ENCODE measurements at places on chromosomes 1 and 21.

DNA sequence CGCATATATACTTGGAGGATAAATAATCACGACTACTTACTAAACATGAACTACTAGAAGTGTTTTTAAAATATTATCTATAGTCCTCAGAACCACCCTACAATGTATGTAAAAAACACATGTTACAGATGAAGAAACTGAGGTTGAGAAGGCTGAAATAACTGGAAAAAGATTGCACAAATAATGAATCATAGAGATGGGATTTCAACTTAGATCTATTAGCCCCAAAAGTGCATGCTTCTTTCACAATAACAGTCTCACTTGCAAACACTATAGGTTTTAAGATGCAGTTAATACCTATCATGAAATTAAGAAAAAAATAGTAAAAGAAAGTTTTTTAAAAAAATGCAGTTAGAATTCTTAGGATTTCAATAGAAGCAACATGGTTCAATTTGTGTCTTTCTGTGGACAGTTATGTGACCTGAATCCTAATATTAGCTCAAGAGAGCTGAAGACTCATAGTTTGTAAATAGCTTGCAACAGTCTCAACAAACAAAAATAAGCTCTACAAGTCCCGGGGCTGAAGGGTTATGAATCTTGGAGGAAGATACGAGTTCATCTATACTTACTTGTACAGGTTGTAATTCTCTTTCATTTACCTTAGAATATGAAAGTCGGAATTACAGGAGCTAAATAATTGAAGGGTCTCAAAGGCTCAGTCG is 58.6 kb upstream of the NTPCR start:
- peaks cover 4% of the 10 kb centered on the region for H3K36me3 ChIP-seq
- H3K4me3 ChIP-seq, result no peak overlapping the region
- DNase-seq, result no peak
- H3K27me3 ChIP-seq, result peaks cover 32% of the 10 kb centered on the region
- H3K4me1 ChIP-seq, result no peaks in the 10 kb centered on the region

DNA sequence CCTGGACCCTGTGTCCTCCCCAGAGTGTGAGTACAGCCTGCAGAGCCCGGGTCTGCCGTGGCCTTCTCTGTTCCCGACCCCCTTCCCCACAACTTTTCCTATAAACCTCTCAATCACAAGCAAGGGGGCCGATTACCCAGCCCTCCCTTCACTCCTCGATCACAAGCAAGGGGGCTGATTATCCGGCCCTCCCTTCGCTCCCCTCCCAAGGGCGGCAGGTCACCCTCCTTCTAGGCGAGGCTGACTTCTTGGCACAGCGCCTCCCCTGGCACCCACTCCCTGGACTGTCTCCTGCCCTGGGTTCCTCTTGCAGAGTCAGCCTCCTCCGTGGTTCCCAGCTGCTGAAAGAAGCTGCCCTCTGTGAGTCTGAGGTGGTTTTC is 12.3 kb upstream of the LDLRAP1 start:
- no peaks in the 10 kb centered on the region for H3K36me3 ChIP-seq
- no peak overlapping the region for H3K27ac ChIP-seq
- no peaks in the 10 kb centered on the region for H3K27me3 ChIP-seq
- no peak for DNase-seq
- no peak overlapping the region for H3K4me3 ChIP-seq

GRCh38 chr1:192401825-192402224 is 85.0 kb downstream of the RGS21 start:
- no peaks in the 10 kb centered on the region for H3K4me1 ChIP-seq
- H3K36me3 ChIP-seq, result no peaks in the 10 kb centered on the region
- no peak overlapping the region for H3K4me3 ChIP-seq
- DNase-seq, result no peak
- no peaks in the 10 kb centered on the region for H3K27me3 ChIP-seq
- H3K27ac ChIP-seq, result no peak overlapping the region

DNA sequence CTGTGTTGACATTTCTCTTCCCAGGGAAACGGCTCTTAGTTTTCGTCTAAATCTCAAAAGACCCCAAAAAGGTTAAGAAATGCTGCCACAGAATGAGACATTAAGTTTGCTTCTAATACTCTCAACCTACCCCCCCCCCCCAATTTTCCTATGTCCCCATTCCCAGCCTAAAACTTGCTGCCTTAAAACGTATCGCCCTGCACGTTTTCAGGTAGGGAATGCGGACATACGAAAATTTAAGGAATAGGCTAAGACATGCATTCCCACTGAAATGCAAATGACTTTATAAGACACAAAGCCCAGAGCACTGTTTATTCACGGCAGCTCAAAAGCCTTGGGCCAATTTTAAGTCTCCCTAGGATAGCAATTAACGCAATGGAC is 45.4 kb downstream of the GFI1 start:
- no peak for DNase-seq
- H3K27me3 ChIP-seq, result no peaks in the 10 kb centered on the region
- no peak overlapping the region for H3K27ac ChIP-seq
- peaks cover 2% of the 10 kb centered on the region for H3K36me3 ChIP-seq
- H3K4me3 ChIP-seq, result no peak overlapping the region

GRCh38 chr1:62263006-62263813 is 56.0 kb downstream of the KANK4 start:
- H3K27me3 ChIP-seq, result peaks cover 30% of the 10 kb centered on the region
- no peaks in the 10 kb centered on the region for H3K4me1 ChIP-seq
- no peaks in the 10 kb centered on the region for H3K36me3 ChIP-seq
- no peak overlapping the region for H3K4me3 ChIP-seq
- DNase-seq, result no peak
- no peak overlapping the region for H3K27ac ChIP-seq

DNA sequence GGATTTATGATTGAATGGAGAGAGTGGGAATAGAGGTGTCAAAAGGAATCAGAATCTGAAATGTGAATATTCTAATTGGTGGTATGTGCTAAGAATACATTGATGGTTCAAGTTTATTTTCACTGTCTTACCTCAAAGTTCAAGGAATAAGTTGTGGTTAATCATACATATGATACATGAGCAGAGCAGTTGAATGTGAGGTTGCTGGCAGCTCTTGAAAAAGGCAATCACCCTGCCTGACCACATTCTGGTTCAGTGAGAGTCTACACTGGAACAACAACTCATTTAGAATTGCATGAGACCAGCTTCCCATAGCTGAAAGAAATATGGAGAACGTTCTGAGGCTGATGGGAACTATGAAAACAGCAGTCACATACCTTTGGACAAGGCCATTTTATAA is 68.3 kb upstream of the ARHGAP29 start:
- no peaks in the 10 kb centered on the region for H3K36me3 ChIP-seq
- no peaks in the 10 kb centered on the region for H3K4me1 ChIP-seq
- no peak for DNase-seq
- no peak overlapping the region for H3K27ac ChIP-seq
- peaks cover 30% of the 10 kb centered on the region for H3K27me3 ChIP-seq

DNA sequence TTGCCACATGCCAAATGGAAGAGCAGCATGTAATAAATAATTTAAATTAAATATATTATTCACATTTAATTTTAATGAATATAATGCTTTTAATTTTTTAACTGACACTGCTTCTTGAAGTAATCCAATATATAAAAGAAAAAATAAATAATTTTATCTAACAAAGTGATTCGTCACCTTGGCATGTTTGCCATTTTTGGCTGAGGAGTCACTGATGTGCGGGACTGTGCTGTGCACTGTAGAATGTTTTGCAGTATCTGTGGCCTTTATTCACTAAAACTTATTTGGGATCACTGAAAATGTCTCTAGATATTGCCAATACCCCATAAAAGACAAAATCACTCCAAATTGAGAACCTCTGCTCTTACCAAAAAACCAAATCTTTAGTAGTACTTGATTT is 807.8 kb downstream of the BRINP3 start:
- no peak overlapping the region for H3K4me3 ChIP-seq
- H3K27ac ChIP-seq, result no peak overlapping the region
- DNase-seq, result no peak
- H3K36me3 ChIP-seq, result no peaks in the 10 kb centered on the region
- H3K27me3 ChIP-seq, result no peaks in the 10 kb centered on the region
- H3K4me1 ChIP-seq, result no peaks in the 10 kb centered on the region

GRCh38 chr1:157137046-157137407 is 1.2 kb downstream of the ETV3 start:
- H3K4me3 ChIP-seq, result peak overlapping the region; percentile 98
- H3K27ac ChIP-seq, result peak overlapping the region; percentile 98
- no peaks in the 10 kb centered on the region for H3K27me3 ChIP-seq
- DNase-seq, result no peak

DNA sequence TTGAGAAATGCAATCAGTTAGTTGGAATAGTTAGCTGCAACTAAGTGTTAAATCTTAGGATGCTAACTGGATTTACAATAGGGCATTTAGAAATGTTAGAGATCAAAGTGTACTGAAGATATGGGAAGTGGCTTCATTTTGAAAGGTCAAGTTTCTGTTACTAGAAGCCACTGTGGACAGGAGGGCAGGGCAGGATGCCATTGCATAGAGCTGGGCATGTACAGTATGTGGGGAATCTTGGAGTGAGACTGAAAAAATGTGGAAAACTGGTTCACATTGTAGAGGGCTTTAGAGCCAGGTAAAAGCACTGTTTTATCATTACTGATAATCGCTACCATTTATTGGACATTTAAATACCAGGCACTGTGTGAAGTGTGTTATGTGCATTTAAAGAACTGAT is 31.0 kb downstream of the ARID1A start:
- no peak for DNase-seq
- peak overlapping the region; percentile 75 for H3K27ac ChIP-seq

GRCh38 chr1:13820055-13820454 is 120.1 kb downstream of the PRDM2 start:
- H3K27ac ChIP-seq, result no peak overlapping the region
- no peak overlapping the region for H3K4me3 ChIP-seq
- no peaks in the 10 kb centered on the region for H3K4me1 ChIP-seq
- no peak for DNase-seq
- H3K36me3 ChIP-seq, result peaks cover 16% of the 10 kb centered on the region

DNA sequence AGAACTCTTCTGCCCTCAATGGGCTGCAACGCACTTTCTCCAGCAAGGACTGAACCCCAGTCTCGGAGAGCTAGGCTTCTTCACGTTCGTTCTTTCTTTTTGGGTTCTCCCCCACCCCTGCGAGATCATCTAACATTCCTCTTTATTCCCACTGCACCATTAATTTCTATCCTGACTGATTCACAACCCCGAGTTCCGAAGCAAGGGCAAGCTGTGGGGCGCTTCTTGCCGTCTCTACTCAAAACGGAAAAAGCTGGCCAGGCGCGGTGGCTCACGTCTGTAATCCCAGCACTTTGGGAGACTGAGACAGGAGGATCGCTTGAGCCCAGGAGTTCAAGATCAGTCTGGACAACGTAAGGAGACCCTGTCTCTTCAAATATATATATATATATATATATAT is 37.4 kb upstream of the BTG2 start:
- H3K27ac ChIP-seq, result peak overlapping the region; percentile 73
- H3K36me3 ChIP-seq, result no peaks in the 10 kb centered on the region
- peak overlapping the region; percentile 84 for H3K4me3 ChIP-seq
- DNase-seq, result no peak

DNA sequence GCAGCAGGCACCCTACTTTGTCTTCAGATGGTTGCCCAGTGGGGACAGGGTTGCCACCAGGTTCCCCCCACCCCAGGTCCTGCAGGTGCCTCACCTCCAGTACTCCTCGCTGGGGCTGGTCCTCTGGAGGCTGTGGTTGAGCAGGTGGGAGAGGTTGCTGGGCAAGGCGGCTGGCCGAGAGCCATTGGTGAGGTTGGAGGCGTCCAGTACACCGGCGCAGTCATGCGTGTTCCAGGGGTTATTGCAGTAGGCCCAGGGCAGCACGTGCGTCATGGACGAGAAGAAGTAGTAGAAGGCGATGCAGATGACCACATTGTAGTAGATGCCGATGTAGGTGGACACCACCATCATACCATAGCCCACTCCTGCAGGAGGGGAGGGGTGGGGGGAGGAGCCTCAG is 16.9 kb downstream of the CCDC24 start:
- no peak for DNase-seq
- no peaks in the 10 kb centered on the region for H3K4me1 ChIP-seq
- no peaks in the 10 kb centered on the region for H3K27me3 ChIP-seq
- H3K36me3 ChIP-seq, result no peaks in the 10 kb centered on the region

DNA sequence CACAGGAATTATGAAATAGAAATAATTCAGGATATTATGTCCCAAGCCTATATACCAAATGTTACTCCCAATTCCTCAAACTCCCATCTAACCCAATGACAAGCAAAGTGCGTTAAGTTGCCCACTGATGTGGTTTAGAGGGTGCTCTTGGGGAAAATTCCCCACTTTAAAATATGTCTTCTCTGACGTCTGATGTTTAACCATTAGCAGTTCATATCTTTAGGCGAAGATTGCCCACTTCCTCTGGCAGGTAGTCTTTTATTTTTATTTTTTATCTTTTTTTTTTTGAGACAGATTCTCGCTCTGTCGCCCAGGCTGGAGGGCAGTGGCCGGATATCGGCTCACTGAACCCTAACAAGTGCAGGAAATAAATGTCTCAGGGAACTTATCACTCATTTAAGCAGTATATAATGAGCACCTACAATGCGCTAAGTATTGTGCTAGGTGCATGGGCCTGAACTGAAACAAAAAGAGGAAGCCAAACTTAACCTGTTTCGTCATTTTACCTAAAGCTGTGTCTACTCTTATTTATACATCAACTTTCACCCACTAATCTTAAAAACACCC is 1.3 kb upstream of the LYST start:
- no peak overlapping the region for H3K27ac ChIP-seq
- peaks cover 58% of the 10 kb centered on the region for H3K4me1 ChIP-seq
- no peaks in the 10 kb centered on the region for H3K27me3 ChIP-seq
- peaks cover 54% of the 10 kb centered on the region for H3K36me3 ChIP-seq
- DNase-seq, result peak; percentile 49

DNA sequence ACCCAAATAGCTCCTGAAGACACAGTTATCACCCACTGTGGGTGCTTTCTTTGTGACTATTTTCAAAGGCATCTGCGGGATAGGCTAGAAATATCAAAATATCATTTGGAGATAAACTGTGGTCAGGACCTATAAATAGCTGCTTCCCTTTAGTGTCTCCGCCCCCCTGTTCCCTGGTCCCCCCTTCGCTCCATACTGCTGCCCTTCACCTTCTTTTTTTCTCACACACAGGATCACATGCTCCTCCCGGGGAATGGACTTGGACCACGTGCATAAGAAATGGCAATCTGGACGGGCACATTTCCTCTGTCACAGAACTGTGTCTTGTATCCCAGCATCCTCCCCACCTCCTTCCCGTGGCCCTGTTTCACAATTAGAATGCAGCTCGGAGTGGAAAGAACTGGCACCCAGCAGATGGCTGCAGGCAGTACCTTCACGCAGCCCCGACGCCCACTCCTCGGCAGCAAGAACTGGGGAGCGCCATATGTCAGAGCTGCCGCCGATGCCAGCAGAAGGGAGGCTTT is 68.8 kb upstream of the SSX2IP start:
- no peak overlapping the region for H3K27ac ChIP-seq
- H3K4me3 ChIP-seq, result peak overlapping the region; percentile 22
- H3K36me3 ChIP-seq, result no peaks in the 10 kb centered on the region
- H3K4me1 ChIP-seq, result peaks cover 2% of the 10 kb centered on the region
- H3K27me3 ChIP-seq, result peaks cover 40% of the 10 kb centered on the region
